ENCODE measurements at places on chromosomes 11 and 22.

GRCh38 chr11:44219830-44220796, 89.8 kb downstream of the ALX4 start:
- no peak for DNase-seq

DNA sequence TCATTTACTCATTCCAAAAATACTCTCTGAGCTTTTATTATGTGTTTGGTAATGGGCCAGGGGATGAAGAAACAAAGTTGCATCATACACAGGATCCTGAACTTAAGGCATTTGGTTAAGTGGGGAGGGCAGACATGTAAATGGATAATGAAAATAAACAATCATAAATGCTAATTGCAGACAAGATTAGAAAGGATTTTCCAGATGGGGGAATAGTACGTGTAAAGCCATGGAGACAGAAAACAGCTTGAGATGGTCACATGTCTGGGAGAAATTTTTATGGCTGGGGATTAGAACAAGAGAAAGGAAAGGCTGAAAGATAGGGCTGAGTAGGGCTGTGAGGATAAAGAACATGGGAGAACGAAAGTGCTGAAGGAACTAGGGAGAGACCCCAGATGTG, 534.3 kb upstream of the LARGE1 start:
- peak; percentile 88 for DNase-seq

GRCh38 chr11:130499828-130500227, 51.4 kb downstream of the ADAMTS15 start:
- DNase-seq, result no peak

DNA sequence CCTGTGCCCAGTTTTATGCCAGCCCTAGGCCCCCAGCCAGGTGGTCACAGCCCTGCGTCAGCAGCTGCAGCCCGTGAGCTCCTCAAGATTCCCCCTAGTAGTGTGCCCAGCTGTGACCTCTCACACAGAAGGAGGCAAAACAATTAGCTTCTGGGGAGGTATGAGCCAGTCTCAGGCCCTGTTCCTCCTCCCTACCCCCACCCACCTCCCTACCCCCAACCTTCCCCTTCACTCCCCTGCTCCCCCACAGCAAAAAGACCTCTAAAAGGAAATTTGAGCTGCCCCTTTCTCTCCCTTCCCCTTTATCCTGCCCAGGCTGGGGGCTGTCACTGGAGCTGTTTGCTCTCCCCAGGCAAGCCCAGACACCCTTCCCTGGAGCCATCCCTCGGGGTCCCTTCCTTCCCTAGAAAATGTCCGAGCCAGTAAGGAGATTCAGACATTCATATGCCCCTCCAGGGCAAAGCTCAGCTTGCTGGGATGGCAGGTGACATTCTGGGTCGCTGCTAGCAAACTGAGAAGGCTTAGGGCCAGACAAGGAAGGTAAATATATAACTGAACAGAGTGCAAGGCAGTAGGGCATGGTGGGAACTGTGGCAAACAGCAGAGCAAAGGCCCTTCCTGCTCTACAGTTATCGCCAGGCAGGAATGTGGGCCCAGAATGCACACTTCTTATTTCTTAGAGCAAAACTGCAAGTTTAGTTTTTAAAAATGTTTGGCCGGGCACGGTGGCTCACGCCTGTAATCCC, 300.2 kb downstream of the MN1 start:
- DNase-seq, result no peak

GRCh38 chr22:41415554-41415953, 31.0 kb downstream of the TOB2 start:
- DNase-seq, result no peak

GRCh38 chr22:22090650-22091399, 108.2 kb upstream of the TOP3B start:
- DNase-seq, result no peak

GRCh38 chr22:29806196-29806595, 31.9 kb downstream of the ASCC2 start:
- no peak for DNase-seq

DNA sequence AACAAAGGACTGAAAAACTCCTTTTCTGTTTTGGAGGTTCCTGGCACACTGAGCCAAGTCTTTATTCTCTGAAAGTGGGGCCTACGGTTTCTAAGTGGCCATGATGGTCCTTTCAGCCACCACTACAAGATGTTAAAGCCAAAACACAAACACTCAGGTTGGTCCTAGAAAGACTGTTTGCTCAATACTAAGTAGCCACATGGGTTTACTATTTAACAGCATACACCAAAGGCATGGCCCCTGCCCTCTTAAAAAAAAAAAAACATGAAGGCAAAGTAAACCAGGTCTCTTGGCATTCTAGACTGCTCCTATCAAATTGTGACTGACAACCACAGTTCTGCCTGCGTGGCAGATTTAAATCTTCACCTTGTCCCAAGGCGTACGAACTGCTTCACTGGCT, 123.6 kb upstream of the BID start:
- no peak for DNase-seq

DNA sequence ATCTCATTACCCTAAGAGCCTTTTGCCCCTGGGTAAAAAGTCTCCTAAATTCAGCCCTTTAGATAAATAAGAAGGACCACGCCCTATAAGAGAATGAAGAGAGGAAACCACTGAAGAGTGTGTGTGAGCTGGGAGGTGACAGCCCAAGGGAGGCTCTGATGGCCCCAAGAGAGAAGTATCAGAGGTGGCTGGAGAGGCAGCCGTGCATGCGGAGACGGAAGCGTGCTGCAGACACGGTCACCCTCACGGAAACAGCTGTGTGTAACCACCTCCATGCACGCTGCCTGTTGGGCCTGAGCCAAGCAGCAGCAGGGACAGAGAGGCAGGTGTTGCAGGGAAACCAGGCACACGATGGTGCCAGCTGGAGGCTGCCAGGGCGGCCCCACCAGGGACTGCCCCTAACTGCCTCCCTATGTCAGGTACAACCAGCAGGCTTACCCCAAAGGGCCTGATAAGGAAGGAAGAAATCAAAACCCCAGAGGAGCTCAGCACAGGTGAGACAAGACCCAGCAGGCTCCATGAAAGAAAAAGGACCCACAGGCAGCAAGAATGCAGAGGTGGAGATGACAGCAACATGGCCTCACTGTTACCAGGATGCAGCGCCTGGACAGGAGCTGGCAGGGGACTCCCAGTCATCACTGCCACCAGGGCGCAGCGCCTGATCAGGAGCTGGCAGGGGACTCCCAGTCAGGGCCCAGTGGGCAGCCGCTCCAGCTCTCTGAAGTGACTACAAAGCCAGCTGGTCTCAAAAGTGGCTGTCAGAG, 7.8 kb downstream of the LARGE2 start:
- no peak for DNase-seq

GRCh38 chr11:8697054-8697453, 14.5 kb downstream of the RPL27A start:
- no peak for DNase-seq

DNA sequence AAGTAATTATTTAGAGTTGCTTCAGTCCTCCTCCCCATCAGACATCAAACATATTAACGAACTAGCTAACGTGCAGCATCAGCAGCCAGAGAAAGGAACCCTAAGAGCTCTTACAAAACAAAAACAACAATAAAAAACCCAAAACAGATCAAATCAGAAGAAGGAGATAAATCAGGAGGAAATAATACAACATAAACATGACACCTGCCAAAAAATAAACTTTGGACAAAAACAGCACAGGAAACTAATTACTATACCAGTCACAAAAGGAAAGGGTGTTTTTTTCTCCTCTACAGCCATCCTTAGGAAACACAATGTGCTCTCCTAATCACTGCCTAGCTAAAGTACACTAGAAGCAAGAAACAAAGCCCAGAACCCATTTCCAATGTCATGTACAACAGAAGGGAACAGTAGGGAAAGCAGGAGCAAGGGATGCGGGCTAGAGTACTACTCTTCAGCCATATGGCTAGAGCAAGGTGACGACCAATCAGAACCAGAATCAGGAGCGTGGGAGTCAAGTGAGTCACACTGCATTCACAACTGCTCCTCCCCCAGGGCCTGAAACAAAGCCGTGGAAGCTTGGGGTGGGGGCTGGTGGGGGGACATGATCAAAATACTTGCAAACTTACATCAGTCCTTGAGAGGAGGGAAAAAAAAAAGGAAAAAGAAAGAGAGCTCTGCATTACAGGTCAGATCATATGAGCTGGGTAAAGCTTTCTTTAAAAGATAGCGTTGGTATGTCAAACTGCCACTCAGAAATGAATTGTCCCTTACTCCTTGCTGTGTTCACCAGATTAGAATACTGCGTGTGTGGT, 60.4 kb downstream of the LARGE2 start:
- DNase-seq, result peak; percentile 74

DNA sequence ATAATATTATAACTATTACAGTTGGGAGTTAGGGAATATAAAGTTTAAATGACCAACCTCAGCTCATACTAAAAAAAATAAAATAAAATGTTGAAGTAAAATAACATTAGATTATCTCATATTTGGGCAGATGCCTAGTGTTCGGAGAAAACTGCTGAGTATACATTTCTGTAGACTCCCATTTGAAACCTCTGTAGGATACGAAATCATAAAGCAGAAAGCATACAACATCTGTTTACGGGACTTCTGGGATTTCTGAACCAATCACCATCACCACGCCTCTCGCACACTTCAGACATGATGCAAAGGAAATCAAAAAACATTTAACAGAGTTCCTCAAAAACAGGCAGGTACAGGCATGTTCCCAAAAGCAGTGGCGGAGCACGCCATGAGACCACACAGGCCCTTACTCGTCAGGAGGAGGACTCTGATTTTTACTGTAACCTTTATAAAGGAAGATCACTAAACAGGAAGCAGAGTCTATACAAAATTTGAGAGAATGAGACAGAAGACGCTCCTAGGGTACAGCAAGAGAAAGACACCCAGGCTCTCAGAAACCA, 8.6 kb downstream of the ZNF195 start:
- no peak for DNase-seq

DNA sequence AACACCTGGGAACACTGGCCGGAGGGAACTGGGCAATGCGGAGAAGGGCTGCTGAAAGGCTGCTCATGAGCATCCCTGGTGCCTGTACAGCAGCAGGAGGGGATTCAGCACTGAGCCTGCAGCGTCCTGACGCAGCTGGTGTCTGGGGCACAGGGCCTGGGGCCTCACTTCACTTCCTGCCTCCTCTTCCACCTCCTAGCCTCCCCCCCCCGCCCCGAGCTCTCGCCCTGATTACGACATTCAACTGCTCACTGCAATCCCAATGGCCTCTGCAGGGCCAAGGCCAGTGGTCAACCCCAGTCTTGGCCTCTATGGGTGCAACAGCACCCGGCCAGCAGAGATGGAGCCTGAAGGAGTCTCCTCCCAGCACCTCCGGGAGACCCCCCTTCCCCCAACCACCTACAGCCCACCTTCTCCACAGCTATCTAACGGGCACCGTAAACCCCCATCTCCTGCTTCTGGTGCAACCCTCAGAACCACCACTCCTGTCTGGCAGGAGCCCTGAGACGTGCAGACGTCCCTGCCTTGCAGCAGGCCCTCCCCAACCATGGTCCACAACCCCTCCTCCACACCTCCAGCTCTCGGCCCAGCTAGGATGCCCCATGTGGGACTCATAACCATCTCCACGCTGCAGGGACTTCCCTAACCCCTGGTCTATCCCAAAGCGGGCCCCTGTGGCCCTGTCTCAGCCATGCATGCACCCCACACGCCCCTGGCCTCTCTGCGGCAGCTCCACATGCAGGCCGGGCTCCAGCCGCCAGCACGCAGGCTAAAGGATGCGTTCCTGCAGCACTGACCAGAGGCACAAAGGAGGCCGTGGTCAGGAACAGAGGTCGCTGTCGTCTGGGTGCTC, 38.2 kb downstream of the BRD1 start:
- no peak for DNase-seq

DNA sequence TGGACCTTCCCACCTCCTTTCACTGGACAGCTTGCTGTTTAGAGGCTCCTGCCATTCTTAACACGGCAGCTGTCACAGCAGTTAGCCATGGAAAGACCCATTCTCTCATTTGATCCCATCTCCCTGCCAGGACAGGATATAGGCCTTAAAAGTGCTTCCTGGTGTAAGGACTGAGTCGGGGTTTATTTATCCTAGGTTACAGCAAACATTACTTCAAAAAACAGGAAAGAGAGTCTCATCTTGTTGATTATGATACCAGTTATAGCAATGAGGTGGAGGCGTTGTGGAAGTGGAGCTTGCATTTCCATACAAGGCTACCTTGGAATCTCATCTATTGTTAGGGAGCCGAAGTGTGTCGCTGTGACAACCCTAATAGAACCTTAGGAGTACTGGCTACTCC, 17.4 kb upstream of the ETS1 start:
- no peak for DNase-seq

DNA sequence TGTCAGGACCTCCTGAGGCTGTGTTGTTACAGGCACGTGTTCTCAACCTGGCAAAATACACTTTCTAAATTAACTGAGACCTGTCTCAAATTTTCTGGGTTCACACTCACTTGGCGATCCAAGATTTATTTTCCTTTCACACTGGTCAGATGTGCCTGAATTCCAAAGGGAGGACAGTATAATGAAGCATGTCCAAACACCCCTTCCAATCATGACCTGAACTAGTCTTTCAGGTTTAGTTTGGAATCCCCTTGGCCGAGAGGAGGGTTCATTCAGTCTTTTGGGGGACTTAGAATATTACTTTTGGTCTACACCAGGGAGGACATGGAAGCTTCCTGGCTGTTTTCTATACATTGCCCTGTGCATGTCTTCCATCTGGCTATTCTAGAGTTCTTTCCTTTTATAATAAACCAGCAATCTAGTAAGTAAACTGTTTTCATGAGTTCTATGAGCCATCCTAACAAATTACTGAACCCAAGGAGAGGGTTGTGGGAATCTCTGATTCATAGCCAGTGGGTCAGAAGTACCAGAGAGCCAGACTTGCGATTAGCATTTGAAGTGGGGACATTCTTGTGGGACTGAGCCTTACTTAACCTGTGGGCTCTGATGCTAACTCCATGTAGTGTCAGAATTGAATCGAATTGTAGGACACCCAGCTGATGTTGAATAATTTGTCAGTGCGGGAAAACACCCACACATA, 14.8 kb upstream of the TMEM216 start:
- DNase-seq, result no peak

DNA sequence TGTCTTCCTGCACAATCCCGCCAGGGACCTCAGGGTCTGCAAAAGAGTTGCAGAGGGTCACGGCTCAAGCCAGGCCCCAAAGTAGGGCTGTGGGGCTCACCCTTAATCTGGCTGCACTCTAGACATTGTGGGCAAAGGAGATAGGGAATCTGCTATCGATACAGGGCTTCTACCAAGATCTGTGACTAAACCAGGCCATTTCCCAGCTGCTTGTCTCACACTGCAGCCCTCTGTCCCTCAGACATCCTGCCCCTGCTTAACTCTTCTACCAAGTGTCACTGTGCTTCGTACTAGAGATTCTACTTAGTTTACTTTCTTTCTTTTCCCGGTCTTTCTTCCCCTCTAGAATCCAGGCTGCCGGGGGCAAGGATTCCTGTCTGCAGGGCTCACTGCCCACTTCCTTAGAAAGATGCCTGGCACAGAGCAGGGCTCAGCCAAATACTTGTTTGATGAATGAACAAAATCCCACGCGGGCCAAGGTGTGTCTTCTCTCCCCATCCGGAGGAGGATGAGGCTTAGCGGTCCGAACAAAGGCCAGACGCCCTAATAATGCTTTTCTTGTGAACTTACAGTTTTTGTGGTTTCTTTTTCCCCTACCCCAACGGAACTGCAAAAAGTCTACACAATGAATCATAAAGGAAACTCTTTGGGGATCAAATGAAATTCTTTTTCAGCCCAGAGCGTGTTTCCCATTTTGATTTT, 61.3 kb upstream of the ANO1 start:
- no peak for DNase-seq

- DNase-seq, result no peak
Observed at GRCh38 chr22:40007853-40008710, 13.3 kb downstream of the FAM83F start.

- DNase-seq, result no peak
Observed at GRCh38 chr11:72908032-72908676, 93.9 kb downstream of the ATG16L2 start.

- peak; percentile 85 for DNase-seq
Observed at GRCh38 chr11:120057595-120058581, 80.0 kb downstream of the TRIM29 start.

GRCh38 chr11:68296344-68297051, 15.9 kb upstream of the LRP5 start:
- DNase-seq, result no peak

Data from NCI-H82 (cell line).